Body of pancreas (tissue), 4 donors: ENCODE measurements at places on chromosomes 11 and 22. TPM values are rescaled to one million over a fixed set of nuclear protein-coding genes. Genes with fewer than 3 reads are reported as not detected.

DNA sequence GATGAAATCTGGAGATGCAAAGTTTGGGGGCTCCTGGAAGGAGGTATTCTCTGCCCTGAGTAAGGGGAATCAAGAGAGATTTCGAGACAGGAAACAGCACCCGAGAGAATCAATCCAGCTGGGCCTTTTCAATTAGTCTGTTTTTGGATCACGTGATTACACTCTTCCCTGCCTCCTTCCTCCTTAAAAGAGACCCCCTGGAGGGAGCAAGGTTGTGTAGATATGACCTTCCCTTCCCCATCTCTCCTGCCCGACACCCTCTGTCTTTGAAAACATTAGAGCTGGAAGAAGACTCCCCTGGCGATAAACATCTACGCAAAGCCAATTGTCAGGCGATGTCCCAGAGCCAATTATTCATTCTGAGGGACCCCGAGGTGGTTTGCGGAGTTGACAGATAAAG is 407.9 kb downstream of the MIAT start:
- DNase-seq, result no peak
- H3K27ac ChIP-seq, result no peak overlapping the region
- no peaks in the 10 kb centered on the region for H3K4me1 ChIP-seq
- H3K4me3 ChIP-seq, result no peak overlapping the region
- no peaks in the 10 kb centered on the region for H3K27me3 ChIP-seq

SF3B2 gene
- total RNA-seq, result 255 TPM

- no peaks in the 10 kb centered on the region for H3K36me3 ChIP-seq
- H3K27ac ChIP-seq, result no peak overlapping the region
- no peak overlapping the region for H3K4me3 ChIP-seq
- peaks cover under 1% of the 10 kb centered on the region for H3K4me1 ChIP-seq
- H3K27me3 ChIP-seq, result no peaks in the 10 kb centered on the region
Measured at GRCh38 chr11:71180694-71181470, 71.5 kb downstream of the SHANK2 start.

OR51I1 gene
- total RNA-seq, result not detected

DNA sequence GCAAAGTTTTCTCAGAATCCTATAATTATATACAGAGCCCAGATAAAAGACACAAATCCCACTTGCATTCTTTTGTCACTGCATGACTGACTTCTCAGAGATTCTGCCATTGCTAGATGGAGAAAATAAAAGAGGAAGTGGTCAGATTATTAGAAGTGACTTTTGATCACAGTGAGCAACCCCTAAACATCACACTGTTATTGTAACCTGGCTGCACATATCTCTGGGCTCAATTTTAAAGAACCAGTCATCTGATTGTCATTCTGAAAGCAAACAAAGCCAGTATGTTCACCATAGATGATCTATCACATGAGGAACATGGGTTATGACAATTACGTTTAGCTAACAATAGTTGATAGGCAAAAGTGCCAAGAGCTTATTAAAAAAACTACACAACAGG is 47.8 kb downstream of the COPB1 start:
- peaks cover 4% of the 10 kb centered on the region for H3K36me3 ChIP-seq
- no peak for DNase-seq
- no peak overlapping the region for H3K27ac ChIP-seq
- no peaks in the 10 kb centered on the region for H3K27me3 ChIP-seq
- H3K4me1 ChIP-seq, result peaks cover 9% of the 10 kb centered on the region

DNA sequence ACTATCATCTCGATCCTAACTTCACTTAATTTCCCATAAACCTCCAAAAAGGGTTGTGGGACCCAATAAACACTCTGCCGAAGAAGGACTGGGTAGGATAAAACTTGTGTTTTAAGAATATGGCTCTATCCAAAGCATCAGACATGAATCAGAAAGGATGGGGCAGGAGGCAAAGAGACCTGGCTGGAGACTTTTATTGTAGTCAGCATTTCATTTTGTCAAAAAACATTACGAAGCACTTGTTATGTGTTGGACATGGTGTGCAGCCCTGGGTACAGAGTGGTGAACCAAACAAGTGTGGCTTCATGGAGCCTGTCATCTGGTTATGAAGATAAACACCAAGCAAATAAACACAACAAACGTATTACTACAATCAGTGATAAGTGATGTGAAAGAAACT is 17.3 kb downstream of the IL10RA start:
- no peak overlapping the region for H3K27ac ChIP-seq
- H3K27me3 ChIP-seq, result no peaks in the 10 kb centered on the region
- H3K4me3 ChIP-seq, result no peak overlapping the region
- no peaks in the 10 kb centered on the region for H3K36me3 ChIP-seq
